ENCODE measurements at places on chromosomes 1 and 21. TPM values are rescaled to one million over a fixed set of nuclear protein-coding genes. Genes with fewer than 3 reads are reported as not detected.

The TMEM61 gene
- not detected for total RNA-seq

GRCh38 chr1:197388801-197389200, 120.7 kb downstream of the CRB1 start:
- DNase-seq, result no peak
- H3K27ac ChIP-seq, result no peak overlapping the region
- no peak overlapping the region for H3K4me3 ChIP-seq
- no peaks in the 10 kb centered on the region for H3K36me3 ChIP-seq
- H3K27me3 ChIP-seq, result peaks cover 5% of the 10 kb centered on the region
- no peaks in the 10 kb centered on the region for H3K4me1 ChIP-seq

DNA sequence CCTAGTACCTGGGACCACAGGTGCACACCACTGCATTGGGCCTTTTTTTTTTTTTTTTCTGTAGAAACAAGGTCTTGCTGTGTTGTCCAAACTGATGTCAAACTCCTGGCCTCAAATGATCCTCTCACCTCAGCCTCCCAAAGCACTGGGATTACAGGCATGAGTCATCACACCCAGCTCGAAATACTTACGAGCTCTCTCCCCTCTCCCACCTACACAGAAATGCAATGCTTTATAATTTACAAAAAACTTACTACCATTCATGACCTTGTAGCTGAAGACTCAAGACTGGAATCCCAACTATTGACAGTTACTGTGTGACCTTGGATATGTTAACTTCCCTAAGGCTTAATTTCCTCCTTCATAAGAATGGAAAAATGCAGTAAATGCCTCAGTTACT, 18.7 kb downstream of the FOXJ3 start:
- no peak overlapping the region for H3K27ac ChIP-seq
- no peak overlapping the region for H3K4me3 ChIP-seq
- H3K27me3 ChIP-seq, result no peaks in the 10 kb centered on the region

- no peaks in the 10 kb centered on the region for H3K27me3 ChIP-seq
- no peaks in the 10 kb centered on the region for H3K4me1 ChIP-seq
- DNase-seq, result peak; percentile 48
- no peak overlapping the region for H3K4me3 ChIP-seq
- H3K27ac ChIP-seq, result no peak overlapping the region
Observed at GRCh38 chr1:204350857-204351573, 8.7 kb downstream of the PLEKHA6 start.

Data from A673 (cell line).